ENCODE measurements at places on chromosomes 2 and 18.

GRCh38 chr2:29104688-29105087 lies 10.5 kb upstream of the CLIP4 start:
- no peak for DNase-seq

DNA sequence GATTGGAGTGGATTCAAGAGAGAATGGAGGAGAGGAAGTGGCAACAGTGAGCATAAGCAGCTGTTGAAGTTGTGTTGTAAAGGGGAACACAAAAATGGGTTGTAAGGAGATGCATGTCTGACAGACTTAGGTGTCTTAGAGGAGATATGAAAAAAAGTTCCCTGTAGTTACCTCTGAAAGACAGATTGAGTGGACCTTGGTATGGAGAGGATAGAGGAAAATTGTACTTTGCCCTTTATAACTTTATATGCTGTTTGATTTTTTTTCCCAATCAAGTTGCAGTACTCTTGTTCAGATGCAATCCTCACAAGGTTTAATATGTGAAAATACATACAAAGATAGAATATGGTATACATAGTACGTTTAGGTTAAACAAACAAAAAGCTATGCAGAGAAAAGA lies 73.6 kb downstream of the LYPD6B start:
- DNase-seq = no peak

GRCh38 chr2:162480067-162480466 lies 136.1 kb downstream of the GCA start:
- no peak for DNase-seq

DNA sequence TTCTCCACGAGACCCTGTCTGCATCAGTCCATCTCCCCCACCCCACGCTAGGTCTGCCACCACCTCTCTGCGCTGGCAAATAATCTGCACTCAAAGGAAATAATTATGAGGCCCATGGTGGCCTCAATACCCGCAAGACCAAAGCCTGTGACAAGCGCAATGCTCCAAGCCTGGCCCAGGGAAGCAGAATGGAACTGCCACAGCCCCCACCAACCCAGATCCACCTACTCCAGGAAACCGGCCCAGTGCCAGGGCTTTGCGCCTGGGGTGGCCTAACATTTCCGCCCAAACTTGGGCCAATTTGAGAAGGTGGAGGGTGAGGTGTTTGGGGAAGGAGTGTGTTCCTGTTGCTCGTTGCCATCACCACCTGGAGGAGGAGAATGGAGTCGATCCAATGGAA lies 26.0 kb upstream of the ATOH8 start:
- no peak for DNase-seq

- no peak for DNase-seq
Measured at GRCh38 chr2:119029297-119029696, 87.3 kb downstream of the MARCO start.

GRCh38 chr2:239462671-239463506 lies 62.1 kb upstream of the HDAC4 start:
- no peak for DNase-seq

DNA sequence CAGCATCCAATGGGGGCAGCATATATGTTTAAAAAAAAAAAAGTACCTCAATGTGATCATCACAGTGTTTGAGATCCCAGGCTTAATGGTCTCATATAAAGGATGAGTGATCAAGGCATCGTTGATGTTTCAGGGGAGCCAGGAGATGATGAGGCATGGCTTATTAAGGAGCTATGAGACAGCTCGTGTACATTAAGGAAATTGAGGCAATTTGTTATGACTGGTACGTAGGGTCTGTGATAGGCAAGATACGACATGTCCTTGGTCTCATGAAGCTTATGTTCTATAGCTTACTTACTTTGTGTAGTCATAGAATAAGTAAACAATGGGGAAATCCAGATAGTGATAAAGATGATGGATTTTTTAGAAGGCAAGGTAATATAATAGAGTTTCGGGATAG lies 49.1 kb upstream of the FAM171B start:
- no peak for DNase-seq

DNA sequence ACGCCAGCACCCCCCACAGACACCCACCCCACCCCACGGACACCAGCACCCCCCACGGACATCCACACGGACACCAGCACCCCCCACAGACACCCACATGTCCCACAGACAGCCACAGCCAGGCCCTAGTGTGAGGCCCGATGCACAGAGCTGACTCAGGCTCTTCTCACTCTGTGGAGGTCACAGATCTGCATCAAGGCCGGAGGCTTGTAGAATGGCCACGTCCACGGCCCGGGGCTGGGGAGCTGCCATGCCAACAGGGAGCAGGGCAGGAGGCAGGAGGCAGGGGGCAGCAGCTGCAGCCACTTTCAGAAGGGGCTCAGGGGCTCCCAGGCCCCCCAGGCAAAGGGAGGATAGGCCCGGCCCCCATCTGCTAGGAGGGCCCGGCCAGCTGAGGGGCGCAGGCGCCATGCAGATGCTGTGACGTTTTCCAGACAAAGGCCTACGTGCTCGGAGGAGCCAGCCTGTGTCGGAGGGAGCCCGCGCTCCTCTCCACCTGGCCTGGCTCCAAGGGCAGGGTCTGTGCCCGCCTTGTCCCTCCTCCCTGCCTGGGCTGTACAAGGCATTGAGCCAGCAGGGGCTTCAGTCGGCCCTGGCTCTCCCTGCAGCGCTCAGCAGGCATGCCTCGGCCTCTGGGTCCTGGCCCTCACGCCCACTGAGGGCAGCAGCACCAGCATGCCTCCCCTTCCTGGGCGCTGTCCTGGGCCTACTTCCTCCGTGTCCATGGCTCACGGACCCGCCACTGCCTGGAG lies 249.0 kb downstream of the TWIST2 start:
- DNase-seq = no peak

- no peak for DNase-seq
Measured at GRCh38 chr18:49251451-49251850, 209.0 kb downstream of the DYM start.

GRCh38 chr2:3625186-3625585 lies 30.3 kb downstream of the COLEC11 start:
- DNase-seq = no peak

DNA sequence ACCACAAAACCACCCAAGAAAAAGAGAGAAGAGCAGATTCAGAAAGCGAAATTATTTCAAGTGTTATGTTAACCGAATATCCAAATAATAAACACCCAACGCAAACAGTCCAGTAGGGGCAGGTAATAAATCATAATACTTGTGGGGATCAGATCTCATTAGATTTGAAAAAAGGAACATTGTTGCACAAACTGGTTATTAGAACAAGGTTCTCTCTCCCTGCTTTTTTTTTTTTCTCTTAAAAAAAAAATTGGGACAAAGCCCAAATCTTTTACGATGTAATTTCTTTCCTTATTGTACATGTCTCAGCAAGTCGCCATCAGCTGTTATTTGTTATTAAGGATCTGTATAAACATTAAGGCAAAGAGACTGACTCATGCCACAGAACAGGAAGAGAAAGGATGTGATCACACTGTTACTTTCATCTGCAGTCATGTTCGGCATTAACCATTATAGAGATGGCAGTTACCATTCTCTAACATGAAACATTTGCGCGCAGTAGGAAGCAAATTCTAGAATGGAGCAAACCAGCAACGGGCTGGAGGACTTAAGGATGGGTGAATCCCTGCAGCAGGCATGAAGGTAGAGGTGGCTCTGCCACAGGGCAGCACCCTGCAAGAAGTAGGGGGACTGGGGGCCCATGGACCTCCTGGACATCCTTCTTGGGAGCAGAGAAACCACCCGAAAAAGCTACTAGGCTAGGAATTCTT lies 42.0 kb downstream of the EPHA4 start:
- DNase-seq = no peak

DNA sequence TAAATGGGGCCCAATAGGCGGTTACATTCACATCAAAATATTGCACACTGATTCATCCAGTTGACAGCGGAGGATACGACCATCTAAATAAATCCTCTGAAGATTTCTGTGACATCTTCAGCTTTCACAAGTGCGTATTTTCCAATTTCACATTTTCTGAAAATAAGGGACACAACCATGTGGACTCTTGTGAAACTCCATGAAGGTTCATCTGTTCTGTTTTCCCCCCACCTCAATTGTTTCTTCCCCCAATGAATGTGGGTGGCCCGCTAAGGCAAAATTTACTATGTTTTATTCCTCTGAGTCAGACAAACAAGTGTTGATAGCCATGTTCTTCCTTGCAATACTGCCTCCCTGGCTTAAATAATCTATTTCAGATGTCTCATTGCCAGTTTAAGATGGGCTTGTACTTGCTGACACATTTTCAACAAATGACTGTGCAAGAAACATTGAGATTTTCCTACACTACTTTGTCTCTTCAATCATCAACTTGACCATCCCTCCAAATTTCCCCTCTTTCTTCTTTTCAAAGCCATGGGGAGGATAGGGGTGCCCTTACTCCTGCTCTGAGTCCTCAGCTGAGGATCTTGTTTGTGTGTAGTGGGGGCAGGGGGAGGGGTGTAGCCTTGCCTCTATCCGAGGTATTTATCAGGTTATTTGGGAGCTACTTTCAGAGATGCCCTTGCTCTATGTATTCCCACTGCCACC lies 78.2 kb downstream of the BCL11A start:
- DNase-seq = no peak

GRCh38 chr18:26654616-26655524 lies 106.5 kb upstream of the KCTD1 start:
- DNase-seq = no peak

GRCh38 chr2:61853086-61853846 lies 594 bp downstream of the FAM161A start:
- peak; percentile 84 for DNase-seq

GRCh38 chr18:67428158-67428557 lies 88.4 kb downstream of the DSEL start:
- DNase-seq = no peak

DNA sequence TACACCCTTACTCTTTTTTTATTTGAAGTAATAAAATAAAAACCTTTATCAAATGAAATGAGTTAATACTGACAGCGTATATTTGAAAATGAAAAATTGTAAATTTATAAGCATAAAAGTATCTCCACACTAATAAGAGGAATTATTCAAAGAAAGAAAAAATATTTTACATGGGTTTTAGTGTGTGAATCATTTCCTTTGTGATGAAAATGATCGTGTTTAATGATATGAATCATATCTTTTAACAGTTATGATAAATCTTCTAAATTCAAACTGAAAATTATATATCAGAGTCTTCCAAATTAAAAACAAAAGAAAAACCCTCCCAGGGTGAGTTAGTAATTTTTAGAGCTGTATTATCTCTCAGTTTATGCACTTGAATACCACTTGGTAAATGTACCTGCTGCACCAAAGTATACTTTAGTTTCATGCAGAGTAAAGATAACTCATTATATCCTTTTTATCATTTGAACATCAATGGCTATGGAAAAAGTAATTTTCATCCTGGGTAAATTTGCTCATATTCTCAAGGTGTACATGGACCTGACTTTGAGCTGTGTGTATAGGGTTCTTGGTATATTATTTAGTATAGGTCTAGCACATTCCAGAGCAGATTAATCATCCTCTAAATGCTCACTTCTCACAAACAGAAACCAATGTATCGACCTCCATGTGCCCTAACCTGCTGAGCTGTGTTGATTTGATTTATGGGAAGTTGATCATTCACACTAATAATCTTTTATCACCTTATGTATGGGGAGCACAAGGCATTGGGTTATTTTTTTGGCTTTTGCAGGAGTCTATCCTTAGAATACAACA lies 98.7 kb upstream of the VWC2L start:
- no peak for DNase-seq
